CMK (cell line): ENCODE measurements at places on chromosomes 16 and 17.

- DNase-seq: no peak
Observed at GRCh38 chr16:57637020-57637419, 8.6 kb downstream of the ADGRG1 start.

- DNase-seq: no peak
Observed at GRCh38 chr17:70336411-70336810, 167.1 kb downstream of the KCNJ2 start.

GRCh38 chr17:78933025-78933958 is 8.1 kb upstream of the TIMP2 start:
- no peak for DNase-seq

GRCh38 chr17:76337413-76337777 is 16.3 kb downstream of the PRPSAP1 start:
- no peak for DNase-seq

DNA sequence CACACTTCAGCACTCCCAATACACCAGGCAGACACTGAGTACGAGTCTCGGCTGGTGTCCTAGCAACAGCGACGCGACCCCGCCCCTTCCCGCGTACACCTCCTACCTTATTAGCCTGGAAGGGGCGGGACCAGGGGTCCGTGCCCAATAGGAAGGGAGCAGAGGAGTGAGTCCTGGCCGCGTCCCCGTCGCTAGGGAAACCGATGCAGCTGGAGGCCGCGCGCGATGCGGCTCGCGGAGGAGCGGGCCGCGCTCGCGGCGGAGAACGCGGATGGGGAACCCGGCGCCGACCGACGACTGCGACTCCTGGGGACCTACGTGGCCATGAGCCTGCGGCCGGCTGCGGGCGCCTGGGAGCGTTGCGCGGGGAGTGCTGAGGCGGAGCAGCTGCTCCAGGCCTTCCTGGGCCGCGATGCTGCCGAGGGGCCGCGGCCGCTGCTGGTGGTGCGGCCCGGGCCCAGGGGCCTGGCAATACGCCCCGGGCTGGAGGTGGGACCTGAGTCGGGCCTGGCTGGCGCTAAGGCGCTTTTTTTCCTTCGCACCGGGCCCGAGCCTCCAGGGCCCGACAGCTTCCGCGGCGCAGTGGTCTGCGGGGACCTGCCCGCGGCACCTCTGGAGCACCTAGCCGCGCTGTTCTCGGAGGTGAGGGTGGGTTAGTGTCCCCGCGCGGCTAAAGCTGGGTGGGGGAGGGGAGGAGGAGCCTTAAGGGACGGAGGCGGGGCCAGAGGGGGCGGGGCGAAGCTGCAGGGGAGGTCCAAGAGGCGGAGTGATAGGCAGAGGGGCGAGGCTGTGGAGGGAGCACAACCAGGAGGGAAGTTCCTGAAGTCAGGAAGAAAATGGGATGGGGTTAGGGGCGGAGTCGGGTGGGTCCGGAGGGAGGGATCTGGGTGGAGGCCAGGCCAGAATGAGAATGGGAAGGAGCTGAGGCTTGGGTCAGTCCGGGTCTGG is at the start of gene DNAH9:
Gene DNAH9 (plus strand): TSS at position 197 of the 948 bp plus-strand sequence. CDS start 29 bp downstream, at position 226.
- no peak for DNase-seq

GRCh38 chr16:11329071-11329491 is 16.2 kb upstream of the RMI2 start:
- DNase-seq: no peak

DNA sequence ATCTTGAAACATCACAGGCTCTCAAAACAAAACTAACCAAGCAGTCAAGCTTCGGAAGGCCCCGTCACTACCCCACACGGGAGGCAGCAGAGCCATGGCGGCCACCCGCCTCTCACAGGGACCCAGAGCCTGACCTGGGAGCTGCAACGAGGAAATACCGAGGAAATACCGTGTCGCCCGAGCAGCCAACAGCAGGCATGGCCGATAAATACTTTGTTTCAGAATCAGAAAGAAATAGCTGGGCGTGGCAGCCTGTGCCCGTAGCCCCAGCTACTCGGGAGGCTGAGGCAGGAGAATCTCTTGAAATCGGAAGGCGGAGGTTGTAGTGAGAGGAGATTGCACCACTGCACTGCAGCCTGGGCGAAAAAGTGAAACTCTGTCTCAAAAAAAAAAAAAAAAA is 6.9 kb downstream of the LMF1 start:
- no peak for DNase-seq

DNA sequence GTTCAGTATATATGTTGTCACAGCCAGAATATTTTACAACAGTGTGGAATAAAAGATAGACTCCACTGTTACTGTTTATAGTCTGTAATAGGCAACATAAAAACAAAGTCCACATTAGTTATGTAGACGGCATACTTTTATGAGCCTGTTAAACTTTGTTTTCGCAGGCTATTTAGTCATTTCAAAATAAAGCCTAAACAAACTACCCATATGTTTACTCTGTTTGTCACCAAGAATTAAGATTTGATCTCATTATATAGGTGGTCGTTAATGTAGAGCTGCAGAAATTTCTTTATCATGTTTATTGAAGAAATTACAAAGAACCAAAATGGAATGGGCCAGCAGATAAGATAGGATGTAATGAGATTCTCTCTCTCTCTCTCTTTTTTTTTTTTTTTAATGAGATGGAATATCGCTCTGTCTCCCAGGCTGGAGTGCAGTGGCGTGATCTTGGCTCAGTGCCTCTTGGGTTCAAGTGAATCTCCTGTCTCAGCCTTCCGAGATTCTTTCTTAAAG is 943.8 kb upstream of the SOX9 start:
- no peak for DNase-seq

- no peak for DNase-seq
Observed at GRCh38 chr16:55284718-55285099, 39.3 kb upstream of the IRX6 start.

DNA sequence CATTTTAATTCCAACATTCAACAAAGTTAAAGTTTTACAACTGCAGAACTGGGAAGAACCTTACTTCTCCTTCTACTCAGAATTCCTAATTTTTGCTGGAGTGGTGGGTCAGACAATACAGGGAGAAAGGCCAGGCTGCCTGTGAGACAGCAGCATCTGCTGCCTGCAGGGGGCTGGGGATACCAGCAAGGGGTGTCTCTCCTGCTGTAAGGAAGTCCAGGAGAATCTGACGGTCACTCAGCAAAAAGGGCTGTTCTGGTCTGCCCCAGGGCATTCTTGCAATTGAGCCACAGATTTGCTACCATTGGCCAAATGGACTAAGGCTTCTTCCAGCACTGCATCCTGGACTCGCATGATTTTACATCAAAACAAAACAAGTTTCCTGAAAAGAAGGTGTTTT is 426.6 kb upstream of the CDH11 start:
- no peak for DNase-seq

- no peak for DNase-seq
Observed at GRCh38 chr17:68972119-68972704, 17.0 kb upstream of the ABCA8 start.

DNA sequence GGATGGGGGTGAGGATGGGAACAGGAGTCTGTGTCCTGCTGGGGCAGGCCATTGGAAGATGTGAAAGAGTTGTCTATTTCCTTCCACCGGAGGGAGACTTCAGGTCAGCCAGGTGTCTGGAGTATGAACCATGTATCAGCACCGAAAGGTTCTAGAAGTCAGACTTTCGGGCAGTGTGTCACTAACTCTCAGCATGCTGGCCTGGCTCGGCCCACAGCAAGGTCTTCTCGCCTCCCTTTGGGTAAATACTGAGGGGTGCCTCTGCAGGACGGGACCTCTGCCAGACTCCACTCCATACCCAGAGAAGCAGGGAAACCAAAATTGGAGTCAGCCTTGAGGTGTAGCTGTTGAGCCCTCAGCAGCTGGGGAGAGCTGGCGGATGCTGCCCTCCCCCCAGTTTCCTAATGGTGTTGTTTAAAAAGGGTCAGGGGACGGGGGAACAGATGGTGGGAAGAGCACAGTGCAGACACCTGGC is 507 bp downstream of the CIITA start:
- DNase-seq: no peak

- no peak for DNase-seq
Observed at GRCh38 chr17:50175035-50175807, 9.4 kb downstream of the SGCA start.

- DNase-seq: no peak
Observed at GRCh38 chr17:28188841-28189263, 130.1 kb upstream of the TMEM97 start.

DNA sequence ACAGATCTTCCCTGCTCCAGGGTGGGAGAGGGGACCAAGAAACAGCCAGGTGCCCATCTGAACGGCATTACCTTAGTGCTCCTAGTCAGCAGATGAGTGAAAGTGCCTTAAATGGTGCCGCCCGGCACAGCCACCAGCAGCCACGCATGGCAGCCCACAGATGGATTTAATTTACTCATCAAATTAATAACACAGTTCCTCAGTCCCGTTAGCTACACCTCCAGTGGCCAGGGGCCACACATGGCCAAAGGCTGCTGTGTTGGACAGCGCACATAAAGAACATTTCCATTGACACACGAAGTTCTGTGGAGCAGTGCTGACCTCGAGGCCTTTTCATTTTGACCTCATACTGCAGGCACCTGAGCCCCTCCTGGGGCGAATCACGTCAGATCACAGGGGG is 166.3 kb downstream of the CMIP start:
- DNase-seq: no peak

DNA sequence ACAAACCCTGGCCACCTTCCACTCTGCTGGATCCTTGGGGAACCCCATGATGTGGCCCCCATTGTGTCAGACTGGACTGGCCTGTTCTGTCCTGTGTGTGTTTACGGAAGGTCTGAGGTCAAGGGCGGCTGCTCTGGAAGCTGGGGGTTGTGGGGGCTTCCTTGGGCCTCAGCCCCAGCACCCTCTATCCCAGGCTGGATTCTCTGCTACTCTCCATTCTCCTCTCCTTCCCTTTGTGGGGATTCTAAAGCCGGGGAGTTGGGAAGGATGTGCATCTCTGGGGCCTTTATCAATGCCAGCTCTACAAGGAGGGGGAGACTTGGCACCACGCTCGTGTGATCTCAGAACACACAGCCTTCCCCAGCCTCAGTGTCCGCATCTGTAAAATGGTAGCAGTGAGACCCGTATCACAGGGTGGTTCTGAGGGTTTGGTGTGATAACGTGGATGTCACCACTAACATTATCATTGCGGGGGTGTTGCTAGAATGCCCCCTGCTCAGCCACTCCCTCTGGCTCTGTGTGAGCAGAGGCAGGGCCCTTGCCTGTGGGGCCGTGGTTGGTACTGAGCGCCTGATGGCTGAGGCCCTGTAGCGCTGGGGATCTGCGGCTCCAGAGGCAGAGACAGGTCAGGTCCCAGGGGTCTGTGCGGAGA is 18.1 kb downstream of the ADGRG1 start:
- no peak for DNase-seq

GRCh38 chr17:72165867-72166439 is 45.1 kb downstream of the SOX9 start:
- no peak for DNase-seq

- no peak for DNase-seq
Observed at GRCh38 chr16:87314990-87315420, 2.2 kb downstream of the C16orf95 start.

DNA sequence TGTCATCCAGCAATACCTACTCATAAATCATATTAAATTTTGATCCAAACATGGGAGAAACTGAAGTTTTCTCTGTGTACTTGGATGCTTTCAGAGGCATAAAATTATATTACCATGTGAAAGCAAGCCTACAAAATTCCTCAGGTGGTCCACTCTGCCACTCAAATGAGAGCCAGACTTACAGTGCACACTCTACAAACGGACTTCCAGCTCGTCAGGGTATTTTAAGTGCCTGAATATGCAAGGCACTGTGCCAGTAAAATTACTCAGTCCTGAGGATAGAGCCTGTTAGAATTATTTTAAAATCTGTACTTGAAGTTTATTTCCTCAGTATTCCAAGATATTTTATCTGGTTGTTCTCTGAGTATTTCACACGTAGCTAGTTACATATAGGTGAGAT is 54.5 kb downstream of the TENT4B start:
- DNase-seq: no peak

- DNase-seq: no peak
Observed at GRCh38 chr17:556431-556995, 158.1 kb downstream of the VPS53 start.

GRCh38 chr16:68076560-68076959 is 8.6 kb upstream of the NFATC3 start:
- DNase-seq: no peak

GRCh38 chr17:21213638-21214014 is 335 bp downstream of the TMEM11 start:
- DNase-seq: peak; percentile 45

DNA sequence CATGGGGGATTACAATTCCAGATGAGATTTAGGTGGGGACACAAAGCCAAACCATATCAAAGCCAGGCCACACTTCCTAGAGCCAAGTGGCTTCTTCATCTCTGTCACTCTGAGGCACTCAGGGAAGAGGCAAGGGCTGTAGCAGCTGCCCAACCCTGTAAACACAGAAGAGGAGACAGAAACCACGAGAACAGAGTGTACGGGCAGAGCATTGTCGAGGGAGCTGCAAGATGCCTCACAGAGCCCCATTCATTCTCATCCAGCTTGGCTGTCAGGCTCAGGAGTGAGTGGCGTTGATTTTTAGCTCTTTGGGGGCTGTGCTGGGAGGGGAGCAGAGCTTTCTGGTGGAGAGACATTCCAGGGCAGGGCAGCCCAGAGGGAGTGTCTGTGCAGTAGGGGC is 117.2 kb upstream of the SALL1 start:
- DNase-seq: no peak

- DNase-seq: no peak
Observed at GRCh38 chr16:4859190-4859899, 12.1 kb downstream of the UBN1 start.

- no peak for DNase-seq
Observed at GRCh38 chr17:55348749-55349354, 72.8 kb downstream of the MMD start.

DNA sequence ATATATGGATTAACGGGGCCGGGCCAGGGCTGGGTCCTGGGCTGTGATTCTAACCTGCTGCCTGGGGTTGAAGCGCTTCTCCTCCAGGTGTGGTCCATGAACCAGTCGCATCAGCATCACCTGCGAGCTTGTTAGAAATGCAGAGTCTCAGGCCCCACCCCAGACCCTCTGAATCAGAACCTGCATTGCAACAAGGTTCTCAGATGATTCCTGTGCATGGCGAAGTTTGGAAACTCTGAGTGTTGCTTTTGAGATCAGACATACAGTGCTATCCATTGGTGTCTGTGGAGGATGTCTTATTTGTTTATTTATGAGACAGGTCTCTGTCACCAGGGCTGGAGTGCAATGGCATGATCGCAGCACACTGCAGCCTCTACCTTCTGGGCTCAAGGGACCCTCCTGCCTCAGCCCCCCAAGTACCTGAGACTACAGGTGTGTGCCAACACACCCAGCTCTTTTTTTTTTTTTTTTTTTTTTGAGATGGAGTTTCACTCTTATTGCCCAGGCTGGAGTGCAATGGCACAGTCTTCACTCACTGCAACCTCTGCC is 99.8 kb downstream of the PITPNC1 start:
- no peak for DNase-seq

DNA sequence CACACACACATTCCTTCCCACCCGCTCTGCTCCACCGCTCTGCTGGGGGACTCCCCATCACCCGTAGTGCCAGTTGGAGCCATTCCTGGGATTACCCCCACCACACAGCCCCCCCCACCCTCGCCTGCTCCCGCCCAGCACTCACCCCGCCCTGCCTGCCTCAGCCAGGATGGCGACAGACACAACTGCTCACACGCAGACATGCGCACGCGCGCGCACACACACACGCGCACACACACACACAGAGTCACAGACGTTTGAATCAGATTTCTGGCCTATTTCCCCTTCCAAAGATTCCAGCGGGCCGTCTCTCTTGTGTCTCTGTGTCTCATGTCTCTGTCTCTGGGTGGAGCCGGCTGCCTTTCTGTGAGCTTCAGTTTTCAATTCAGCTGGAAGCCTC is 4.4 kb downstream of the CACNA1G start:
- no peak for DNase-seq
